ENCODE measurements at places on chromosomes 1 and 21. TPM values are rescaled to one million over a fixed set of nuclear protein-coding genes. Genes with fewer than 3 reads are reported as not detected.

- no peak for DNase-seq
Observed at GRCh38 chr1:30088594-30088993, 634.8 kb downstream of the MATN1 start.

- no peak for DNase-seq
Observed at GRCh38 chr1:30785181-30785580, 27.6 kb upstream of the LAPTM5 start.

TFF1 gene
- not detected for total RNA-seq

DHX9 gene
- total RNA-seq = 190 TPM

DNA sequence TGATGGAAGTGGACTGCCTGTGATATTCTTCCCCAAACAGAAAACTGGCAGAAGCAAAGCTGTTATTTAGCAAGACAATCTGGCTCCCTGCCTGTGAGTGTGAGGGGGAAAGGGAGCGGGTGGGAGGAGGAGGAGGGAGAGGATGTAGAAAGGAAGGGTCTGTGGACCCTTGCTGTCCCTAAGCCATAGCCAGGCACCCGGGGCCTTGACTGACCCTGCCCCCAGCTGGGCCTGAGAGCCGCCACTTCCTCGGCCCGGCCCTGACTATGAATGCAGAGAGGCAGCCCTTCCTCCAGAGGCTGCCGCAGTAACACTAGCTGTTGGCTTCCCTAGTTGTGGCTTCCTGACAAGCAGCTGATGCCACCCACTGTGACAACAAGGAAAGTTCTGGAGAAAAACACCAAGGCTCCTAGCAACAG is 13.9 kb downstream of the PLA2G2F start:
- no peak for DNase-seq

- DNase-seq = no peak
Observed at GRCh38 chr1:173255214-173255813, 48.2 kb upstream of the TNFSF4 start.

CYYR1 gene
- 10.4 TPM for total RNA-seq

KLHDC9 gene
- total RNA-seq = 0.60 TPM

- DNase-seq = no peak
Observed at GRCh38 chr1:192876633-192877032, 67.8 kb downstream of the RGS2 start.

TRABD2B gene
- not detected for total RNA-seq

DNA sequence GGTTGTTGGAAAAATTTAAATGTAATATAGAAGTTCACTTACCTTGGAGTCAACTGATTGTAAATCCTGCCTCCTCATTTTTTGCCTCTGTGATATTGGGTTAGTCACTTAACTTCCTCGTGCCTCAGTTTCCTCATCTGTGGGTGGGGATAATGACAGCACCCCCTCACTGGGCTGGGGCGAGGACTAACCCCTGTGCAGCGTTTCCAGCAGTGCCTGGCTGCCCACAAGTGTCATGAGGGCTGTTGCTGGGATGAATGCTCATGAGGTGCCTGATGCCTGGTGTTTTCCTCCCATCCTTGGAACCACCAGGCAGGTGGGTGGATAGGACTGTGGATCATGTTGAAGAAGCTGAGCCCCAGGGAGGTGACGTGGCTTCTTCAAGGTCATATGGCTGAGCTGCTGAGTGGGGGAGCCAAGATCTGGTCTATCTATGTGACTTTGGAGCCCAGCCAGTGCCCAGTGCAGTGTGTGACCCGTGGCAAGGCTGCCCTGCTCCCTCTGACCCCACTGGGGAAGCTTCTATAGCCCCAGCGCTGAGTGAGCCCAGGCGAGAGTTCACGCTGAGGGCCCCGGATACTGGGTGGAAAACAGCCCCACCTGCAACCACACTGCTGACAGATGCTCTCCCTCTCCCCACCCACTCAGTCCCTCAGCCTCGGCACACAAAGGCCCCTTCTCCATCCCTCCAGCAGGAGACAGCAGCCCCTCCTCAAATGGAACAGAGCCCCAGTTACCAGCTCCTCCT is 446.0 kb downstream of the PTPRU start:
- DNase-seq = no peak

DNA sequence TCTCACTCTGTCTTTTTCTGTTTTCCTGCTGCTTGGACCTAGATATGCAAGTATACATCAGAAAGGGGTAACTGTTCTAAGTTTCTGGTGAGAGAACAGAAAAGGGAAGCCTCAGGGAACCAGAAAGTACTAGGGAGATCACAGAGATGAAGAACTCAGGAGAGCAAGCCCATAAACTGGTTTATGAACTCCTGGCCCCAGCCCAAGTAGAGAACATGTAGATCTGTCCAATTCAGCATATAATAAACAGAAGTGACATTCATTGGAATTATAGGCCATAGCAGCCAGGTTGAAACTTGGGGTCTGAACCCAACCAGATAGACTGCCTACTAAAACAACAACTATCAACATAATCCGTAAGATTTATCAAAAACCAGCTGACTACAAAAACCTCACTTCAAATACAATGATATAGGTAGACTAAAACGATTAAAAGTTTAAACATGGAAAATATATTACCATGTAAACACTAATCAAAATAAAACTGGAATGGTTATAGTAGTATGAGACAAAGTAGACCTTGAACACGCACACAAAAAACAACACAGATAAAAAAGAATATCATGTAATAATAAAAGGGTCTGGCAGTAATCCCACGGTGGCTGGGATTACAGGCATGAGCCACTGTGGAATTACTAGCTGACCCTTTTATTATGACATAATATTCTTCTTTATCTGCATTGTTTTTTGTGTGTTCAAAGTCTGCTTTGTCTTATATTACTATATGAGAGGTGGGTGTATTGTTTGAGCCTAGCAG is 65.0 kb downstream of the ZSWIM5 start:
- no peak for DNase-seq
